ENCODE measurements at places on chromosomes 7 and 10.
A peak's percentile ranks its signal among the peaks of the same experiment; 100 is the strongest.

DNA sequence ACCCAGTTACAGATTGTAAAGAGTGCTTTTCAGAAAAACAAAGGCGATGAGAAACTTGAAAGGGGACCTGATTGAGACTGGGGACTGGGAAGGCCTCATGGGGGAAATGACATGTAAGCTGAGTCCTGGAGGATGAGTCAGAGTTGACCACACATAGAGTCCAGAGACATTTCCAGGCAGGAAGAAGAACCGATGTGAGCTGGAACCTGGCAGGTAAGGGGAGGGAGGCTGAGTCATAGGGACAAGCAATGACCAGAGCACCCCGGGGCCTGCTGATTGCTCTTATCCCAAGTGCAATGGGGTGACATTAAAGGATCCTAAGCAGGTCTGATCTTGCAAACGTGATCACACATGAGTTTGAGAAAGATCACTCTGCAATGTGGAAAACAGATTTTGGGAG is 11.7 kb downstream of the TLL2 start:
- DNase-seq, result no peak

DNA sequence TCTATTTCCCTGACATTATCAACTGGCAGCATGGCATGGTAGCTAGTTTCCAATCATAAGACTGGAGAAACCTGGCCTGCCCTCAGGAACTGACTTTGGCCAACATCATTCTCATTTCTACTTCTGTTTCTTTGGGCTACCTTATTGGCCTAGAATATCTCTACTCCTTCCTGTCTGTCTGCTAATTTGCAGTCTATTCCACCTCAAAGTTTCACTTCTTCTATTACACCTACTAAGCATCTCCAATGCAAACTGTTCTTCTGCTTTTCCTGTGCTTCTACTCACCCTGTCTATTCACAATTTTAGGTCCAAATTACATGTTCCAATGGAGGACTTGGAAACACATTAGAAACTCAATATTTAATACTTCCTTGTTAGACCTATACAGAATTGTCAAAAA is 65.6 kb downstream of the ZNF503 start:
- no peak for DNase-seq

DNA sequence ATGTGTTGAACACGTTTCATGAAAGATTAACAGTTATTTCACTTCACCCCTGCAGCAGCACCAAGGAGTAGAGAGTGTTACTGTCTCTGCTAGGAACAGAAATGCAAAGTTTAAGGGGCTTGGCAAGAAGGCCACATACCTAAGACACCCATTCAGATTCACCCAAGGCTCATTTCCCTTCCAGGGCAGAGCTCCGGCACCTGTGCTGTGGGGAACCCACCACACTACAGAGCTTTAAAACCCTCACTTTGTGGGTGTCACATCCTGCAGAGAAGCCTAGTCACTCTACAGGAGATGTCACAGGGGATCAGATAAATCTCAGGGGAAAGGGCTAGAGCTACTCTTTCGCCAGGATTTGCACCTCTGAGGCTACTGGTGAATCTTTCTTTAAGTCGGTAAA is 176.1 kb upstream of the KLF6 start:
- DNase-seq, result peak; percentile 74

DNA sequence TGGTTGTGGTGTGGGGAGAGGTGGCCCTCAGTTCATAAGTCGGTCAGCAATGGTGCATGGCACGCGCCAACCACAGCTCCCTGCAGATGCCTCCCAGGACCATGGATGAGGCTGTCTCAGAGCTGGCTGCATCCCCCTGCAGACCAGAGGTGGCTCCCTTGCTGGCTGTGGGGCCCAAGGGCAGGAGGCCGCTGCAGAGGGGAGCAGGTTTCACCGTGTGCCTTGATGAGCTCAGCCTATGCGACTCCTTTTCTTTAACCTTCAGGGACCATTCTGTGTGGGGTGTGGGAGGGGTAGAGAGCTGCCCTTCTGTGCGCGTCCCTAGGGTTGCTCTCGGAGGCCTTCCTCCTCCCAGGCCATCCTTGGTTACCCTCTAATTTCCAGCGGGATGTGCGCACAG is 152.4 kb downstream of the ACTR3B start:
- no peak for DNase-seq

- no peak for DNase-seq
Observed at GRCh38 chr7:96729820-96730219, 20.2 kb upstream of the SEM1 start.

GRCh38 chr7:42059275-42059674 is 177.7 kb downstream of the GLI3 start:
- no peak for DNase-seq

DNA sequence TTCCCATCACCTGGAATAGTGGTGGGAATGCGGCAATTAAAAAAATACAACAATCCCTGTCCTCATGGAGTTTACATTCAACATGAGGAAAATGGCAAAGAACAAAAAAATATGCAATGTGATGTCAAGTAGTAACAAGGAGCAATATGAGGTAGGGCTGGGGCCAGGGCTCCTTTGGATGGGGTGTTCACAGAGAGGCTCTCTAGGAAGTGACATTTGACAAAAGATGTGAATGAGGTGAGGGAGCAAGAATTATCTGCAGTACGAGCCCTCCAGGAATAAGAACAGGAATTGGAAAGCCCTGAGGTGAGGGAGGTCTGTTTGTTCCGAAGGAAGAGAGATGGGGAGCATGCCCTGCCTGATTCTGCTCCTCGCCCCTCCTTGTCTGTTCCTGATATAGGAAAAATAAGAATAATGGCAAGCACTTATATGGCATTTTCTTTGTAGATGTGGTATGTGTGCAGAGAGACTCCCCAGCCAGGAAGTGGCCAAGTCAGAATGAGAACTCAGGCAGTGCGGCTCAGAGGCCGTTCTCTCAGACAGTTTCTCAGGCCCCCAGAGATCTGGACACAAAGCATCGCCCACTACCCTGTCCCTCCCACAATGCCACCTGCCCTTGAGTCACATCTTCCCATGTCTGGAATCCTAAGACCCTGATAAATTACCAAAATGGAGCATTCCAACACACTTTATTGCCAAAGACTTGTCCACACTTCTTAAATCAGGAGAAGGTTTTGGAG is 105.6 kb downstream of the APBB1IP start:
- DNase-seq, result no peak

DNA sequence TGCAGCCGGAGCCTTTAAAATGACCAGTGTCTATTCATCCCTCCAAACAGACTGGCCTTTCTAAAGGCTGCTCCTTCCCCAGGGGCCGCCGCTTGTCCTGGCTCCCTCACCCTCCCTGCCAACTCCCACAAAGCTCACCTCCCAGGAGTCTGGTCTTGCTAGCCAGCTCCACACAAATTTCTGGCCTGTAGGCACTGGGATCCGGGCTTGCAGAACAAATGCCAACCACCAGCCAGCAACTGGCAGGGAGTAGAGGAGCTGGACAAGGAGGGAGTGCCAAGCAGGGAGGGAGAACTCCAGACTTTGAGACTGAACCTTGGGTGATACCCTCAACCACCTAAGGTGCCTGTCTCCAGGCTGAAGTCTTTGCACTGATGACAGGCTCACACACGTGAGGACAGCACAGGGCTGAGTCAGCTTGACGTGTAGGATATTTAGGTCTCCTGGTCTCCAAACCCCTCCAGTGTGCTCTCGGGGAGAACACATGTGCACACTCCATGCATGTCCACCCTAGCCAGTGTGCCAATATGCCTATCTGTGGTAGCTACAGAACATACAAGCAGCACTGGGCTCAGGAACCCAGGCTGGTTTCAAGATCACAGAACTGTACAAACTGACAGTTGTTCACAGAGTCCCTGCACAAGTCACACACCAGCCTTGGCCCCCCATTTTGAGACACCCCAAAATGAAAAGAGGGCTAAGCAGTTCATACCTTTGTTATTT is 6.0 kb downstream of the PAX2 start:
- no peak for DNase-seq

DNA sequence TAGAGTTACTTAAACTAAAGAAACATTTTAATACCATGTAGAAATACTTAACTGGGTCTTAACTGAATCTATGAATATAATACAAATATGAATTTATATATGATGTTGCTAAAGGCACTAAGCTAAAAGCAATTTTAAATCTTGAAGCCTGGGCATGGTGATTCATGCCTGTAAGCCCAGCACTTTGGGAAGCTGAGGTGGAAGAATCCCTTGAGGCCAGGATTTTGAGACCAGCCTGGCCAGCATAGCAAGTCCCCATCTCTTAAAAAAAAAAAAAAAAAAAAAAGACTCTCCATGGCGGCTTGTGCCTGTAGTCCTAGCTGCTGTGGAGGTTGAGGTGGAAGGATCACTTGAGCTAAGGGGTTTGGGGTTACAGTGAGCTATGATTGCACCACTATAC is 95.3 kb downstream of the CCSER2 start:
- no peak for DNase-seq

GRCh38 chr7:82972135-82972534 is 190.5 kb downstream of the PCLO start:
- DNase-seq, result no peak

DNA sequence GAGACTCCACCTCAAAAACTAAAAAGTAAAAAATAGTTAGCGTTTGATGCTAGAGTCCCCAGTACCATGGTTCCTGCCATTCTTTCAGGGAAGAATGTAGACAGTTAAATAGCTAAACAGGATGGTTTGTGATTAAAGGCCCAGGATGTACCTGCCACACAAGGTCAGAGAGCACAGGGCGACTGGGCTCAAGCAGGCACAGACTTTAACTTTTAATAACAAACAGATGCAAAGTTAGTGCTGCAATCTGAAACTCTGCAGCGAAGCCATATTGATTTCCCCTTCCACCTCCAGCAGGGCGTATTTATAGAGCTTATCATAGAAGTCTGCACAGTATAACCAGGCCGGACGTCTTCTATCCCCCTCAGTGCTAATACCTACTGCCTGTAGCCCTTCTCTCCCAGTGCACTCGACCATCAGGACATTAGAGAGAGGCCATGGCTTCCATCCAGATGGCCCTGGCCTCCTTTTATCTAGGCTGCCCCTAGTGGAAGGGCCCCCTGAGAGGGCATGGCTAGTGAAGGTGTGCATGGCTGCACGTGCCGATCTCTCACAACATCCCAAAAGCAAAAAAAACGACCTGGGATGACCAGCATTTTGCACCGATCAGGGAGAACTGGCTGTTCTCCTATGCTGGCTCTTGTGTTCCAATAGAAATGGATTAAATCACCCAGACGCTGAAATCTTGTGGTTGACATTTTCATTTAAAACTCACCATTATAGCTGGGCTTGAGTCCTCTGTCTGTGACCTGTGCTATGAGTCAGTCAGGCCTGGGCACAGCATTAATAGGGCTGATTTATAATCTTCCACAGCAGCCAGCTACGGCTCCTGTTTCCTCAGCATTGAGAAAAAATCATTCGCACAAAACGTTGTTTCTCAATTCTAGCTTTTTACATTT is 7.6 kb upstream of the BAG3 start:
- no peak for DNase-seq

DNA sequence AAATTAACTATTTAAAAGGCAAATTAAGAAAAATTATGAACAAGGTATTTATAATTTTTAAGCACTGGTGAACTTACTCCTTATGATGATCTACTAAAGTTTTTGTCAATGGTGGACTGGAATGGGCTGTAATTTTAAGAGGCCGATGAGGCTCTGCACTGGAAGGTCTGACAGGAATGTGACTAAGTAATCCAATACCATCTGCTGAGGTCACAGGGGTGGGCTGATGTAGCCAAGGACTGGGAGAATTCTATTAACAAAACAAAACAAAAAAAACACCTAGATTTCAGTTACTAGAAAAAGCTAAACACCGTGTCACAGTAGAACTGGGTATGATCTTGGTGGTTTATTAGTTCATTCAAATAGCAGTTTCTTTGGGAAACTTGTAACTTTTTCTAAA is 75.9 kb downstream of the NRBF2 start:
- DNase-seq, result no peak

DNA sequence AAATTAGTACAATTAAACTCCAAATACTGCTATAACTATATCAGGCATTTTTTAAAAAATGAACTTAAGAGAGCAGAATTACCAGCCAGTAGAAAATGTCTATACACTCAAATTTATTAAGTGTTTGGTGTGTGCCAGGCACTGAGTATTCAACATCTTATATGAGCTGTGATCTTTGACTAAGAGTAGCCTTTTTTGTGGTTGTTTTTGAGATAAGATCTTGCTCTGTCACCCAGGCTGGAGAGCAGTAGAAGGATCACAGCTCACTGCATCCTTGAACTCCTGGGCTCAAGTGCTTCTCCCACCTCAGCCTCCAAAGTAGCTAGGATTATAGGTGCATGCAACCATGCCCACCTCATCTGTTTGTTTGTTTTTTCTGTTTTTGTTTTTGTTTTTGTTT is 102.5 kb upstream of the CELF2 start:
- DNase-seq, result peak; percentile 32

DNA sequence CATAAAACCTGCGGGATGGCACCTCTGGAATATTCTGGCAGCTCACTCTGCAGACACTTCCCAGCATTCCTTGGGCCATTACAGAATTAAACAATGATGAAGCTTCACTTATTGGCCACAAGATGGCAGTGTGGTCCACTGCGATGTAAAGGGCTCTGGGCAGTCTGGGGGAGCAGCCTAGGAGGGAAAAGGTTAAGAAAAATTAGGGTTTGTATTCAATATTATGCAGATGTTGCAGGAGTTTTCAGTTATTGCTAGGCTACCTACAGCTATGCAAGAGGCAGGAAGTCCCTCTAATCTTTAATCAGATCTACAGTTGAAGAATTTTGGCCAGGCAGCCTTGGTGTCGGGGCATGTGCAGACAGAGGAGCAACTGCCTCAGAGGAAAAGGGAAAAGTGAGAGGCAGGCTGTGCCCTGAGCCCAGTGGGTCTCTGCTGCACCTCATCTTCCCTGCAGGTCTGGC is 233.2 kb upstream of the PRSS1 start:
- peak; percentile 83 for DNase-seq

DNA sequence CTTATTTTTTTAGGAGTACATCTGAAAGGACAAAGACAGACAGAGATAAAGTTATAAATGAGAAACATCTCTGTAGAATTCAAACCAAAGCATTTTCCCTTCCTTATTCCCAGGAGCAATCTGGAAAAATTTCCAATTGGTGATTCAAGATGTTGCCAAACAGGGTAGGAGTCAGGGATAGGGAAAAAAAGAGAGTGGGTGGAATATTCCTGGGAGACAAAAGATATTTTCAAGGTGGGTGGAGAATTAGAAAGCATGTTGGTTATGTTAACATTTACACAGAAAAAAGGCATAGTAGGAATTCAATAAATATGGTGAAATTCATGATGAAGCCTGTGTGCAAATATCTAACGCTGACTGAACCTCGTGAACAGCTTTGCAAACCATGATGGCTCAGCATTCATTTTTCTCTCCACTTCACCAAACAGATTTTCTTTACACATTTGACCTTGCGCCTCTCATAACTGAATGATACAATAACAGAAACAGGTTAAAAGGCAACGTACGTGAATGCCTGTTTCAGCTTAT is 25.1 kb downstream of the SLC26A5 start:
- DNase-seq, result no peak

All from common myeloid progenitor, CD34-positive (primary cell).